ENCODE measurements at places on chromosomes 11 and 22.

DNA sequence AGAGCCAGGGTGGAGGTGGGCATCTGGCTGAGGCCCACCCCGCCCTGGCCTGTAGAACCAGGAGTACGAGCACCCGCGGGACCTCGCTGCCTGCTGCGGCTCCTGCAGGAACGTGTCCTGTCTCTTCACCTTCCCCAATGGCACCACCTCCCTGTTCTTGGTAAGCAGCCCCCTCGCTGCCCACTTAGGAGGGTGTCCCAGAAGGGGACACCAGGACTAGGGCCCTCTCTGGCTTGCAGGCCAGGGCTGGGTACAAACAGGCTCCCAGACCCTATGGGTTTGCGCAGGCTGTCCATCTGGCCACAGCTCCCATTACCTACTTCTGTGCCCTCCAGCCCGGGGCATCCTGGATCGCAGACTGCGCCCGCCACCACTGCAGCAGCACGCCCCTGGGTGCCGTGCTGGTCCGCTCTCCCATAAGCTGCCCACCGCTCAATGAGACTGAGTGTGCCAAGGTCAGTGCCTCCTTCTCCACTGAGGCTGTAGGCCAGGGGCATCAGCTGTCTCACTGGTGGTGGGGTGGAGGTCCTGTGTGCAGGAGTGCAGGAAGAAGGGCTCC lies 77.5 kb upstream of the MYOD1 start:
- no peak for DNase-seq

DNA sequence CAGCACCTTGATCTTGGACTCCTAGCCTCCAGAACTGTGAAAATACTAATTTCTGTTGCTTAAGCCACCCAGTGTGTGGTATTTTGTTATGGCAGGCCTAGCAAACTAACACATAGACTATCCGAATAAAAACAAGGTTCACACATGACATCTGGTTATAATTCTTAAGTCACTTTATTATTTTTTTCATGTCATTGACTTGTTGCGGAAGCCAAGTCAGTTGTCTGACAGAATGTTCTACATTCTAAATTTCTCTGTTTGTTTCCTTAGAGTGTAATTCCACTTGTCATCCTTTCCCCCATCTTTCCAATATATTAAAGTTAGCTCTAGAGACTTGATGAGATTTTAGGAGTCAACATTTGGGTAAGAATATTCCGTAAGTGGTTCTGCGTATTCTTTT lies 40.6 kb downstream of the RAB30 start:
- DNase-seq: no peak

- DNase-seq: no peak
Measured at GRCh38 chr22:49930596-49931412, 12.4 kb downstream of the CRELD2 start.

- no peak for DNase-seq
Measured at GRCh38 chr11:18361154-18361553, 33.2 kb upstream of the LDHA start.

DNA sequence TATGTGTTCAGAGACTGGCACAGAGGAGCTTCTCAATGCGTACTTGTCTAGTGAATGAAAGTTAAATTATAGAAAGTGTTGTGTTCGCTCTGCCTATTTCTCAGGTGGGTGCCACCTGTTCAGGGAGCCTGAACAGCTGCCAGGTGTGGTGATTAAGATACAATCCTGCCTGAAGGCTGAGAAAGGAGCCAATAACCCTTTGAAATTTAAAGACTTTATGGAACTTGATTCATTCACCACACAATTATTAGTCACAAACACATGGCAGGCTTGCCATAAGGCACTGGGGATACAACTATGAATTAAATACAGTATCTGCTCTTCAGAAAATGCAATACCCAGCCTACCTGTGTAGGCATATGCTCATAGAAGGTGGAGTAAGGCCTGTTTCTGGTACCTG lies 92.9 kb upstream of the AMOTL1 start:
- DNase-seq: no peak
